Activated T-helper 9 cell treated with anti-CD3 and anti-CD28 coated beads, Interleukin-2, amount 50 U/mL, for 16 hours (primary cell): ENCODE measurements at places on chromosomes 3 and 15.

DNA sequence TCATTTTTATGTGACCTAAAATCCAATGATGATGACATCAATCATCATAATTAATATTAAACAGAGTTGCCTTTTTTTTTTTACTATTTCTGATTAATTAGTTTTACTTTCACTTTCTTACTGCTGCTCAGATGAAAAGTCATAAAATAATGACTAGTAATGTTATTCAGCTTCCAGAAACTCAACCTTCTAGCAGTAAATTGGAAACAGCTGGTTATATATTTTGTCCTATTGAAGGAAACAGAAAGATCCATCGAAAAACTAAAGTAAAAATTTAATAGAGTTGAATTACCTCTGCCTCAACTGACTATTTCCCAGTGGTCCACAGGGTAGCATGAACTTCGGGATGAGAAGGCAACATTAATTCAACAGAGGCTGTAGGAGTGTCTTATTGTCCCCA lies 107.1 kb upstream of the PTX3 start:
- DNase-seq, result no peak

DNA sequence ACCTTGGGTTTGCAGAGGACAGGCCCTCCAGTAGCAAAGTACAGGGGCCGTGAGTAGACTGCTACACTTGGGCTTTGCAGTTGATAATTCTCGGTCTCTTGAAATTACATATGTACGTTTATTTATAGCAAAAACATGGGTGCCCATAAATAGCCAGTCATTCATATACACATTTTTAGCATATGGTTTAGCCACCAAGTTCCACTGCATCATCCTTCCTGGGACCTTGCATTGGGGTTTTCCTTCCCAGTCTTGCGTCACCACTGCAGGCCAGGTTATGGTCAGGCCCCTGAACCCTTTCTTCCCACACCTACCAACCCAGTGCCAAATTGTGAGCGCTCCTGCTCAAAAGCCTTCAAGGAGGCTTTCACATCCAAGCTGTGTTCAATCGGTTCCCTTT lies 12.7 kb downstream of the KLHL25 start:
- DNase-seq, result no peak

GRCh38 chr3:182735672-182736071 lies 57.6 kb upstream of the ATP11B start:
- DNase-seq, result no peak

GRCh38 chr3:178369006-178369405 lies 167.2 kb upstream of the KCNMB2 start:
- no peak for DNase-seq

- peak; percentile 2 for DNase-seq
Measured at GRCh38 chr15:56919609-56920366, 1.3 kb downstream of the TCF12 start.

DNA sequence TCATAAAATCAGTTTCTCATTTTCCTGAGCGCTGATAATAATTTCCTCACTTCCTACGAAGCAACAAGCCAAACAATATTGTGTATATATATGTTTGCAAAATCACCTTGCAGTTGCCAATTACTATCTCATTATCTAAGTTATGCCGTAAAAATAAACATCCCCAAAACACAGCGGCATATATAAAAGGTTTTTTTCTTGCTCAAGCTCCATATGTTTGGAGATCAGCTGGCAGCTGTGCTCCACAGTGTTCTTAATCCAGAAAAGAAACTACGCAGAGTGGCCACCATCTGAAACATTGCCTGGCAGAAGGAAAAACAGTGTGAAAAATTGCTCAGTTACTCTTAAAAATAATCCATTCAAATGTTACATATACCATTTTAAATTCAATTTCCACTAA lies 951.4 kb downstream of the PLOD2 start:
- no peak for DNase-seq

DNA sequence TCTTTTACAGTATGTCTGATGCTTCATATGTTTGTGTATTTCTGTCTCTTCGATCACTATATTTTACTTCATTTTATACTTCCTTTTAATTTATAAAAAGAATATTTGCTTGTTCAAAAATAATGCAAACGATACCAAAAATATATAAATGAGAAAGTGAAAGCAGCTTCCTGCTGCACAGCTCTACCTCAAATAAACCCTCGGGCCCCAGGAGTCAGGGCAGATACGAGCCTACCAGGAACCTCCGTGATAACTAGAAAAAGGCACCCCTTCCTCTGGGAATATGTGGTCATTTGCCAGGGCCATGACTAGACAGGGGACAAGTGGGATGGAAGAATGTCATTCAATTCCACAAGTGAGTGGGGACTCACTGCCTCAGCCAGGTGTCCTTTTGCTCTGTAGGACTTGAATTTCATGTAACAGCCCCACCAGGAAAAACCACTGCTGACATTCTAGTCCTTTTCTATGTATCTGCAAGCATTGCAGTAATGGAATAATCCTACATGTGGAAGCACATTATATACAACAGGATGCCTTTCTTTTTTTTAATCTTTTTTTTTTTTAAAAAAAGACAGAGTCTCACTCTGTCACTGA lies 133.3 kb downstream of the SUCLG2 start:
- no peak for DNase-seq
